ENCODE measurements at places on chromosomes 16 and 17.

DNA sequence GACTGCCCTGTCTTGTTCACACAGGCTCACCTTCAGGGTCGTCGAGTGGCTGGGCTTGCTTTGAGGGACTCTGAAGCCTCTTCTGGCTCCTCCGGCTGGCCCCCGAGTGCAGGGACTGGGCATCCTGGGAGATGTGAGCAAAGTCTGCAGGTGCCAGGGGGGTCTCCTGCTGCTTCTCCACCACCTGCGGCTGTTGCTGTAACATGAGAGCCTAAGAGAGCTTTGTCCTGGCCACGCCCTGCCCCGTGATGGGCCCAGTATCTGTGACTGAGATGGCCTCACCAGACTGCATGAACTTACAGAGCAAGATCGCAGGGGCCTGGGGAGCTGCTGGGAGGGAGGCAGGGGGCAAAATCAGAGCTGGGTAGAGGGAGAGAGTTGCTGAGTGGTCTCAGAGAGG lies 12.5 kb downstream of the ERN2 start:
- no peak for DNase-seq

- no peak for DNase-seq
These were observed 120.7 kb upstream of the GSE1 start for GRCh38 chr16:85492295-85492864.

GRCh38 chr17:35617505-35617904 lies 30.4 kb downstream of the AP2B1 start:
- no peak for DNase-seq

- no peak for DNase-seq
These were observed 1.7 kb upstream of the CYTH1 start for GRCh38 chr17:78783711-78784324.

GRCh38 chr16:5557966-5558365 lies 460.4 kb upstream of the EEF2KMT start:
- no peak for DNase-seq

Measured in stimulated activated CD4-positive, alpha-beta T cell treated with anti-CD3 and anti-CD28 coated beads, Interleukin-12 subunit alpha, Interleukin-12 subunit beta, amount 100 ng/mL, for 24 hours (primary cell).